EL (cell line): ENCODE measurements at places on chromosomes 5 and 9.
A peak's percentile ranks its signal among the peaks of the same experiment; 100 is the strongest.

GRCh38 chr9:120891884-120892747, 15.1 kb upstream of the PHF19 start:
- DNase-seq = no peak

DNA sequence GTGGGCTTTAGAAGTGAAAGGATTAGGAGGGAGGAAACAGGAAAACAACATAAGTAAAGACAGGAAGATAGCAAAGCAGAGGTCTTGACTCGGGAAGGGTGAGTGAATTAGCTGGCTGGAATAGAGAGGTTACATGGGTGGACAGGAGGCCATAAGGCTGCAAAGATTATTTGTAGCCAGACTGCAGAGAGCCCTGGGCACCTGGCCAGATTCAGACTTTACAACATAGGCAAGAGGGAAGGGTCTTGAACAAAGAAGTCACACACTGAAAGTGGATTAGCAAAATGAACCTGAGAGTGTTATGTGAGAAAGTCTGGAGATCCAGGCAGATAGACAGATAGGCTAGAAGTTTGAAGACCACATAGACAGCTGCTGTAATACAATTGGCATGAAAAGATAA, 29.7 kb upstream of the CER1 start:
- DNase-seq = no peak

DNA sequence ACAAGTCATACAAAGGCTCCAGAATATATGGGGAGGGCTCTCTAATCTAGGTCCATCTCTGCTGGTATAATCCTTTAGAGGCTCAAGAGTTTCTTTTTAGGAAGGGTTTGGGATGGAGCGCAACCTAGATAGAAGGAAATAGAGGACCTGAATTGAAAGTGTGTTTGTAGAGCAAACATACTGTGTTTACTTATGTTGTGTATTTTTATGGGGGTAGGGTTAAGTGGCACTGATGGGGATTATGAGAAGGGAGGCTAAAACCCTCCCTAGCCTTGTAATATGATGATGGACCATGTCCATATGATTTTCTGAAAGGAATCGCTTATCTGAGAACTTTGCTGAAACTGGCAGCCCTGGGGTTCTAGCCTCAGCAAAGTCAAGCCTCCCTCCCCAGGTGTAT, 4.4 kb upstream of the ELL2 start:
- DNase-seq = no peak

DNA sequence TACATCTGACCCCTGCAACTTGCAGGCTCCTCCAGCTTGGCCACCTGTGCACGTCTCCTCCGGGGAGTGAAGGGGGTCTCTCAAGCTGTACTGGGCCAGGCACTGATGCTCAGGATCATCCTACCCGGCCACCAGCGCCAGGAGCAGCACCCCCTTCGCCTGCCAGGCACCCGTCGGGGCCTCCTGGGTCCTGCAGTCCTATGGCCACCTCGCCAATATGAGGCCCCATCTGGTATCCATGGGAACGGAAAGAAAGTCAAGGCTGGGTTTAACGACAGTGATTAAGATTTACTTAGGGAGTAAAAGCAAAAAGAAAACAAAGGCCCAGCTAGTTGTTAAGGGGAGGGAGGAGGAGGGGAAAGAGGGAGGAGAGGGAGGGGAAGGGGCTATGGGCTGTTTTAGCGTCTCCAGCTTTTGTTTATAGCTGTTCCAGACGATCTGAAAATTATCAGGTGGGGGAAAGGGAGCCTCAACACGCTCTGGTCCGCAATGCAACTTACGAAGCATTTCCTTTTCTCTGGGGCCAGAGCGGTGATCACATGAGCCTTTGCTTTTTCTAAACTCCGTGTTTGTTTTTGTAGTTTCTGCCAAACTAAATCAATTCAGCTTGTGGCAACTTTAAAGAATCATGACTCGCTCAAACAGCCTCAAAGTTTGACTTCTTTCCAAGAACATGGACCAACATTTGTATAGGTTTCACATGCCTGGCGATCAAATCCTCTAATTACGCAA, 132.4 kb downstream of the ROR2 start:
- peak; percentile 62 for DNase-seq

- DNase-seq = peak; percentile 4
These were observed 127.4 kb downstream of the PTTG1 start for GRCh38 chr5:160548949-160549645.

DNA sequence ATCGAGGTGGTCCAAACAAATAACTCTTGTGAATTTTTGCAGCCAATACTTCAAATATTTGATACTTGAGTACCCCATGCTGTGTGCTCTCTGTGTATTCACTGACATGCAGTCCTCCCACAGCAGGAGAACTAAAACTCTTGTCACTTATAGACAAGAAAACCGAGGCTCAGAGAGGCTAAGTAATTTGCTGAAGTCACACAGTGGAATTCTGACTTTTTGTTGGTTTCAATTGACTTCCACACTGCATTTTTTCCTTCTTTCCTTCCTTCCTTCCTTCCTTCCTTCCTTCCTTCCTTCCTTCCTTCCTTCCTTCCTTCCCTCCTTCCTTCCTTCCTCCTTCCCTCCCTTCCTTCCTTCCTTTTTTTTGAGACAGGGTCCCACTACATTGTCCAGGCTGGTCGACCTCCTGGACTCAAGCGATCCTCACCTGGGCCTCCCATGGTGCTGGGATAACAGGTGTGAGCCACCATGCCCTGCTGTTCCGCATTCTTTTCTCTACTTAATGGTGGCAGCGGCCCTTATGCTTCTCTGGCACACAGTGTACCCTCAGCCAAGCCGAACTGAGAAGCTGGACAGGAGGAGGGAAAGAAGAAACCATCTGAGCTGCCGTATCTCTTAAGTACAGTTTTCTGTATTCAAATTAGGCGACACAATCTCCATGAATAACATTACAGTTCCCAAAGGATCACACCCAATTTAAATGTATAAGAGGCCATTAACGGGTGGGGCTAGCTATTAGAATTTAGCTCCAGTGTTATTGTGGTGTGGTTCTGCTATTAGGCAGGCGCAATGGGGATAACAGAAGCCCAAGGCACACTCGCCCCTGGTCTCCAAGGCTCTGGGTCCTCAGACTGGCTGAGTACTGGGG, 38.4 kb upstream of the GRHPR start:
- DNase-seq = no peak

DNA sequence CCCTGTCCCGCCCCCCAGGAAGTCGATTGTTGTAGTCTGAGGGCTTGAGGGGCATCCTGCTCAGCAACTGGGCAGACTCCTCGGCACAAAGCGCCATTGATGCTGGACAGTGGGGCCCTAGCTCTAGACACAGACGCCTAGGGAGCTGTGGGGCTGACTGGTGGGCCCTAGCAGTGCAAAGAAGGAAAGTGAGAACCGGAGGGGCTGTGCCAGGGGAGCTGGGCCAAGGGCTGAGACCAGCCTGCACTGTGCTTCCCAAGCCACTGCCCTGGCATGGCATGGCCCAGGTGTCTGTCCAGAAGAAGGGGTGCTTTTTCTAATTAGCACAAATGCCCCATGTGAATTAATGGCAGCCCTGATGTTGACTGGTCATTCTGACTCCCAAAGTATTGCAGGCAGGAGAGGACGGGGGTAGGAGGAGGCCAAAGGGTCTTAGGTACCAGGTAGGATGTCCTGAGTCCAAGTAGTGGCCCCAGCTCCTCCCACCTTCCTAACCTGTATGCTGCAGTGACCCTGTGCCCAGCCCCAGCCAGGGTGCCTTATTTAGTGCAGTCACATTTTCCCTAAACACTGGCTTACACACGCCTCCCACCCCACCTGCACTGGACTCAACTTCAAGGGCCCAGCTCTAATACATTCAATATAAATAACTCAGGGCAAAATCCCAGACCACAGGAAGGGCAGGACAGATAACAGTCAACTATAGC, 15.9 kb downstream of the TCF7 start:
- DNase-seq = no peak

- DNase-seq = peak; percentile 35
These were observed 60.9 kb upstream of the SLC2A8 start for GRCh38 chr9:127336086-127336485.
